ENCODE measurements at places on chromosomes 2 and 18.

GRCh38 chr2:156541229-156541628 lies 105.0 kb downstream of the GPD2 start:
- DNase-seq: no peak

DNA sequence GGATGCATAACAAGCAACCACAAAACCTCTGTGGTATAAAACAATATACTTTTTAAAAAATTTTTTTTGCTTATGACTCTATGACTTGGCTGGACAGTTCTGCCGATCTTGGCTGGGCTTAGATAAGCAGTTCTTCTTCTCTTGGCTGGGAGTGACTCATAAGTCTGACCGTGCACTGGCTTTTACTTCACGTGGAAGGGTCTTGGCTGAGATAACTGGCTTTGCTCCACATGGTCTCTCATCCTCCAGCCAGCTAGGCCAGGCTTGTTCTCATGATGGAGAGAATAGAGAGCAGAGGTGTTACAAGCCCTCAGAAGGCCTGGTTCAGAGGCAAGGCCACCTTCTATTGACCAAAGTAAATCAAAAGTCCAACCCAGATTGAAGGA lies 178.9 kb upstream of the SERPINE2 start:
- no peak for DNase-seq

DNA sequence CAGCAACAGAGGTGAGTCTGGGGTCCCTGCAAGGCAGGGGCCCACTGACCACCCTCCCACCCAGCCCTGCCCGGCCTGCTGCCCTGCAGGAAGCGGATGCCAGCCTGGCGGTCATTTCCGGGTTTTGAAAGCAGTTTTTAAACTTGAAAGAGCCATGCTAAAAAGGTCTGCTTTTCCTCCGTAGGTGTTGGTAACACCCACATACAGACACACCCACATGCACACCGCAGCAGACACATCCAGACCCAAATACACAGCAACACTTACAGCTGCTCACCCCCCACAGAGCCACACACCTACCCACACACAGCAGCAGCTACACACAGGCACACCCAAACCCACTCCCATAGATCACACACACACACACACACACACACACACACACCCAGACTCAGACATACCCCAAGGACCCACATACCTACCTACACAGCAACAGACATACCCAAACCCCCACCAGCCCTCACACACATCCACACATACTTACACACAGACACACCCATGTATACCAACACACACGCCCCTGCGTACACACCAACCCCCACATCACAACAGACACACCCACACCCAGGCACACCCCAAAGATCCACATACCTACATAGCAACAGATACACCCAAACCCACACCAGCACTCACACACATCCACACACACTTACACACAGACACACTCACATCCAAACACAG lies 7.6 kb downstream of the ZFP36L2 start:
- peak; percentile 45 for DNase-seq

DNA sequence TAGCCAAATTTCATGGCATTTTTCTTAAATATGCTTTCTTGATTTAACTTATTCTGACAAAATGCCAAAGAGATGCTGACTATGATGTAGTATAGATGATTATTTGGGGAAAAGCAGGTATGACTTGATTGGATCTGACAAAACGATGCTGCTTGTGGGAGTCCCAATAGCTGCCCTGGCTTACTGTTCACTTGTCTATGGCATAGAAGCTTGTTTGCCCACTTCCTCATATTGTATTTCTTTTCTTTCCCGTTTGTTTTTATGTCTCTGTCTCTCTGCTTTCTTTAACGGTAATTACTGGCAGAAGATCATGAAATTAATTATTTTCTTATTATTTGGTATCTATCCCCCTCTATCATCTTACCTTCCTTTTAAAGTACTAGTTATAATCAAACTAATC lies 43.0 kb downstream of the EPC2 start:
- no peak for DNase-seq

GRCh38 chr2:55120634-55121359 lies 70.5 kb upstream of the RTN4 start:
- DNase-seq: no peak

GRCh38 chr2:74198461-74199274 lies at the start of gene MTHFD2:
Gene MTHFD2 (plus strand): TSS chr2:74198615. CDS start chr2:74198642, 27 bp downstream.
- peak; percentile 72 for DNase-seq

GRCh38 chr2:224999754-225000153 lies 42.5 kb downstream of the DOCK10 start:
- DNase-seq: no peak

GRCh38 chr2:60064687-60065389 lies 488.6 kb downstream of the BCL11A start:
- DNase-seq: no peak

Data from stimulated activated CD8-positive, alpha-beta memory T cell treated with anti-CD3 and anti-CD28 coated beads, Interleukin-7, amount 100 ng/mL, for 1 hour (primary cell).